ENCODE measurements at places on chromosomes 3 and 15. TPM values are rescaled to one million over a fixed set of nuclear protein-coding genes. Genes with fewer than 3 reads are reported as not detected.

The CLDN16 gene
- total RNA-seq, result not detected

The AHSG gene
- total RNA-seq, result not detected

The CYP11A1 gene
- 1.7 TPM for total RNA-seq

The SPG11 gene
- total RNA-seq, result 38.3 TPM

The PCCB gene
- total RNA-seq, result 68.9 TPM

GRCh38 chr15:80570553-80570952 is 124.6 kb upstream of the ABHD17C start:
- DNase-seq, result peak; percentile 8

DNA sequence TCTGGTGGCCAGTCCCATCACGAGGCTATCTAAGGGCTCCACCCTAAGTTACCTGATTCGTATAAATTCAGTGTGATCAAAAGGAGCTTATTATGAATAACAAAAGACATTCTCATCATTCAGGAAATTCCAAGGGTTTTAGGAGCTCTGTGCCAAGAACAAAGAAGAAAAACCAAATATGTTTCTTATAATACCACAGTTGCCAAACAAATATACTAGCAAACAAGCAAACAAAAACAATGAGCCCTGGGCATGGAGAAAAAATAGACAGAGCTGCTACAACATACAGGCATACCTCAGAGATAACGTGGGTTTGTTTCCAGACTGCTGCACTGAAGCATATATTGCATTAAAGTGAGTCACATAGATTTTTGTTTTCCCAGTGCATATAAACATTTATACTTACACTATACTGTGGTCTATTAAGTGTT is 20.2 kb upstream of the CFAP161 start:
- no peak for DNase-seq

DNA sequence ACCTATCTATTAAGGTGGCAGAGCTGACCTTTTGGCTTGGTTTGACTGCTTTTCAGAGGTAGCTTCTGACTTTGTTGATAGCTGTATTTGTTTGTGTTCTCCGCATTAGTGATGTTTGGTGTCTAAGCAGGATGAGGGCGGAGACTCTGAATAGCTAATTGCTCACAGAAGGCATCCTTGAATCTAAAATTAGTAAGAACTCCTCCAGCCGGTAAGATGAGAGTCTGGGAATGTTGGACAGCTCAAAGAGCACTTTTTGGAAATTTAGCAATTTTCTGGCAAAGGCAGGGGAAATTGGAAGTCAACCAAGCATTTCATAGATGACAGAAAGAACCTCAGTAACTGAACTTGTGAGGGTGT is 174.1 kb downstream of the KLHL25 start:
- DNase-seq, result no peak

DNA sequence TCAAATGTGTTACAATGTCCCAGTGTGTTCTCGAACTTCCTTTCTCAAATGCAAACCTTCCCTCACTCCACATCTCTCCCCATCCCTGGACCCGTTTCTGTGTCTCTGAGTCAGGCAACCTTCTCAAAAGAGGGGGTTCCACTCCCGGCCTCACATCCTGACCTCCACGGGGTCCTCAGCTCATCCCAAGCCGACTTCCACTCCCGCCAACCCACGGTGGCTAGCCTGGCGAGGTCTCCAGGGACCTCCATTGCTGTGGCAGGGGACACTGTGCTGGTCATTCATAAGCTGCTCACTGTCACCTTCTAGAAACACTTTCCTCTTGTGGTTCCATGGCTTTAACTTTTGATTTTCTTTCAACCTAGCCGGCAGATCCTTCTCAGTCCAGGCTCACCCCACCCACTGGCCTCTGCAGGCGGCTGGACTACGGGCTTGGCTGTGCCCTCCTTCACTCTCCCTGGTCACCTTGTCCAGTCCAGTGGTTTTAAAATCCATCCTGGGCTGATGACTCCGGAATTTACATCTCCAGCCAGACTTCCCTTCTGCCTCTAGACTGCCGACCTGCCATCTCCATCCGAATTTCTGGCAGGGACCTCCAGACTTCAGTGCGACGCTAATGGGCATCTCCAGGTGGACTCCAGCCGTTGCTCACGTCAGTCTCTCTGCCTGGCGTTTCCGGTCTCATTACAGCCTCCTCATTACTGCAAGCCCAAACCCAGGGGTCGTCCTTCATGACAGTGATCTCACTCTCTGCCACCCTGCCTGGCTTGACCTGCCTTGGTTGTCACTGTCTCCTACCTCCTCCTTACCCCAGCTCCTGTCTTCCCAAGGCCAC is 20.0 kb downstream of the ABTB1 start:
- no peak for DNase-seq

GRCh38 chr3:64627471-64628321 is 60.1 kb downstream of the ADAMTS9 start:
- no peak for DNase-seq

- DNase-seq, result no peak
These were observed 57.8 kb upstream of the C15orf39 start for GRCh38 chr15:75143738-75144334.

DNA sequence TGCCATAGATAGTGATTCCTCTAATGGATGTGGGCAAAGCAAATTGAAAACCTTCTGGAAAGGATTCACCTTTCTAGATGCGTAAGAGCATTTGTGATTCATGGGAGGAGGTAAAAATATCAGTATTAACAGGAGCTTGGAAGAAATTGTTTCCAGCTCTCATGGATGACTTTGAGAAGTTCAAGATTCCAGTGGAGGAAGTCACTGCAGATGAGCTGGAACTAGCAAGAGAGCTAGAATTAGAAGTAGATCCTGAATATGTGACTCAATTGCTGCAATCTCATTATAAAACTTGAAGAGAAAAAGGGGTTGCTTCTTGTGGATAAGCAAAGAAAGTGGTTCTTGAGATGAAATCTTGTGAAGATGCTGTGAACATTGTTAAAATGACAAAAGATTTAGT is 88.0 kb upstream of the ACKR4 start:
- no peak for DNase-seq

All from H9 (cell line).